CD4-positive, alpha-beta memory T cell (primary cell): ENCODE measurements at places on chromosomes 4 and X. TPM values are rescaled to one million over a fixed set of nuclear protein-coding genes. Genes with fewer than 3 reads are reported as not detected.

DNA sequence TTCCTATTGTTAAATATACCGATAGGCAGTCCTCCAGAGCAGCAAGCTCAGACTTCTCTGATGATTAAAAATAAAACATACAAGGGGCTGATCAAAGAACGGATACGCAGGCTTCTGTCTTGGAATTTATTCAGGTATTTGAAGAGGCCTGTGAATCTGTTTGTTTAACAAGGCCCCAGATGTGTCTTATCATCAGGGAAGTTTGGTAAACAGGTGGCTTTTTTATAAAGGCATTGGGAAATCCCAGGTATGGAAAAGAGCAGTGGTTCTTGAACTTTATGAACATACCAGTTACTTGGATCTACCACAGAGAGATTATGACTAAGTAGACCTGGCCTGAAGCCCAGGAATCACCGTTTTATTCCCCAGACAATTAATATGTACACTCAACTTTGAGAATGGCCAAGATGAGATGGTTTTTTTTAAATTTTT is 47.9 kb downstream of the SOWAHB start:
- no peak for DNase-seq

Gene TCEAL6
- not detected for total RNA-seq

- DNase-seq = no peak
These were observed 6.2 kb downstream of the MSX1 start for GRCh38 chr4:4865705-4866123.

Gene RASL11B
- not detected for total RNA-seq

Gene RAB9B
- 0.26 TPM for total RNA-seq

Gene CXorf49
- total RNA-seq = not detected

DNA sequence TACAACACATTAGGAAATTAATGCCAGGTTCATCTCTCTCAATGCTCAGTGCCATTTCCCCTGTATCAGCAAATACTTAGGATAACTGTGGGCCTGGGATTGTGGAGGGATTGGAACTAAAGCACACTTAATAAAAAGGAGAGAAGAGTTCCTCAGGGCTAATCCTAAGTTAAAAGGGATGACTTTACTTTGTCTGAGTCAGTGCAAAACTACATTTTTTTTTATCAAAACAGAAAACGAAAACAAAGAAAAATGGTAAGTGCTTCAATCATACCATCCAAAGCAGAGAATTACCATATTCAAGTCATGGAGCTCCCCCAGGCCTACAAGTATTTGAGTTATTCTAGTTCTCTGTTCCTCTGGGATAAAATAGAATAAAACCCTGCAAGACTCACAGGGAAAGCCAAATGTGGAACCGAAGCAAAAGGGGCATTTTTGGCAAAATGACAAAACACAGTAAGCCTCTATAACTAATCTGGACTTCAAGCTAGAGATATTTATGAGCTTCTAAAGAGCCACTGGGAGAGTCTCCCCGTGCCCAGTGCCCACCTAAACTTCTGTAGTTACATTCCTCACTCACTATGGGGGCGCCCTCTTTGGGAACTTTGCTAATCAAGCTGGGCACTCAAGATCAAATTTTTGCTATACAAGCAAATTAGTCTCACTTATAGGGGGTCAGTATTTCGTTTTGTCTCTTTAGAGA is 53.4 kb downstream of the PALLD start:
- no peak for DNase-seq

Gene ENPEP
- not detected for total RNA-seq

DNA sequence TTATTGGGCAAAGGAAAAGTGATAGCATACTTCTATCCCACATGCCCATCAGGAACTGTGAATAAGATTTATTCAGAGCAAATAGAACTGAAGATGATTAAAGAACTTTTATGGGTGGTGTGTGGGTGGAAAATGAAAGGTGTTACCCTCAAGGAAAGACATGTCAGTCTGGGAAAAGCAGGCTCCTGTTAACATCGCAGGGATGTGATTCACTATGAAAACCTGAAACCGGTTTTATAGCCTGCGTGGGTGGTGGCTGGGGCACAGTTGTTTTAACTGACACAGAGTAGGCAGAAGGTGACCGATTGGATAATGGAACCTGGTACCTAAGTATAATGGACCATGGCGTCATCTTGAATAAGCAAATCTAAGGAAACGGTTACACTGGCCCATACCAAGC is 61.3 kb upstream of the CASK start:
- DNase-seq = no peak

DNA sequence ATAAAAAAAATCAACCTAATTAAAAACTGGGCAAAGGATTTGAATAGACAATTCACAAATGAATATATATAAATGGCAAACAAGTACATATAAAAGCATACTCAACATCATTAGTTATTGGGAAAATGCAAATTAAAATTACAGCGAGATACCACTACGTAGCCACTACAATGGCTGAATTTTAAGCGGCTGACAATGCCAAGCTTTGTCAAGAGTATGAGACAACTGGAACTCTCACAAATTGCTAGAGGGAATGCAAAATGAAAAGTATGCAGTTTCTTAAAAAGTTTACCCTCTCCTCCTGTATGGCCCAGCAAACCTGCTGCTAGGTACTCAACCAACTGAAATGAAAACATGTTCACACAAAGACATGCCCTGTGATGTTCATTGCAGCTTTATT is 34.8 kb downstream of the ZFP42 start:
- DNase-seq = no peak
